ENCODE measurements at places on chromosomes 2 and 18. TPM values are rescaled to one million over a fixed set of nuclear protein-coding genes. Genes with fewer than 3 reads are reported as not detected.

The REG1B gene
- not detected for total RNA-seq

The LDAH gene
- total RNA-seq: 24.5 TPM

The PLEKHH2 gene
- total RNA-seq: 0.51 TPM

- DNase-seq: no peak
Measured at GRCh38 chr2:19137433-19137832, 221.0 kb downstream of the OSR1 start.

The KDM3A gene
- total RNA-seq: 10.3 TPM

DNA sequence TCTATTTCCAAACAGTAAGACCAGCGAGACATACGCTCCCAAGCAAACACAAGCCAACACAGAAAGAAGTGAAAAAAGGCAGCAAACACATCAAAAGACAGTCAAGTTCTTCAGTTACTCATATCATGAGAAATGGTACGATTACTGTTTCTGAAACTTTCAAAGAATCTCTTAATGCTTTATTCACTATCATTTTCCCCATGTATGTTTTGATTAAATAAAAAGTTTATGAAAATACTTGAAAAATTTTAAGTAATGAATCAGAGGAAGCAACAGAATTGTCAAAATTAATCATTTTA is 114.9 kb downstream of the HDAC4 start:
- no peak for DNase-seq

DNA sequence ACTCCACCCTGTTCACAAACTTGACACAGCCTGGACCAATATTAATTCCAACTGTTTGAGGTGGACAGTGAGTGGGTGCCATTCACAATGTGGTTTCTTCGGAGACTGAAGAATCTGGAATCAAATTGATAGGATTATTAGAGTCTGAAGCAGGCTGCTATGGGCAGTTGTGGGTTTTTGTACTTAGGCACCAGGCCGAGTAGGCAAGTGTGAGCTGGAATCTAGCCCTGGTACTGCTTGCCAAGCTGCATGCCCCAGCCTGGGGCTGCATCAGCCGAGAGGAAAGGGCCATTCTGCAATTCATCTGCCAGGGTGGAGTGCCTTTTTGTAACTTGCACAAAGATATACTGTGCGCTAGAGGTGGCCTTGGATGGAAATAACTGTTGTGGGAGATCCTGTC is 654.7 kb upstream of the FANCL start:
- DNase-seq: no peak

DNA sequence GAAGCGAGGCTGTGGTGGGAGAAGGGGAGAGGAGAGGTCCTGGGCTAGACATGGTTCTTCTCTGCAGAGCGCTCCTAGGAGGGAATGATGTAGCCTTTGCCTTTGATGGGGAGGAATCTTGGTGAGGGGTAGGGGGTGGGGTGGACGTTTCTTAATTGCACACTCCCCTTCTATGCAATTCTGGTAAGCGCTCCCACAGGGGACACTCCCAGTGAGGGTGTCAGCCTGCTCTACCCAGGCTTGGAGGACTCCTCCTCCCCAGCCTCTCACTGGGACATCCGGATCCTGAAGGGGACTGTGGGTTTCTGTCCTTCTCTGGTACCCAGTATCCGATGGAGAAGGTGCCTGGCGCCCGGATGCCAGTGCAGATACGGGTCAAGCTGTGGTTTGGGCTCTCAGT is 114.3 kb downstream of the DYSF start:
- no peak for DNase-seq

- no peak for DNase-seq
Measured at GRCh38 chr2:31944828-31945571, 65.8 kb downstream of the MEMO1 start.

GRCh38 chr2:54964816-54965215 is 85.4 kb downstream of the RTN4 start:
- no peak for DNase-seq

The CENPA gene
- total RNA-seq: 27.9 TPM

- no peak for DNase-seq
Measured at GRCh38 chr18:51513517-51513916, 316.0 kb upstream of the MEX3C start.

DNA sequence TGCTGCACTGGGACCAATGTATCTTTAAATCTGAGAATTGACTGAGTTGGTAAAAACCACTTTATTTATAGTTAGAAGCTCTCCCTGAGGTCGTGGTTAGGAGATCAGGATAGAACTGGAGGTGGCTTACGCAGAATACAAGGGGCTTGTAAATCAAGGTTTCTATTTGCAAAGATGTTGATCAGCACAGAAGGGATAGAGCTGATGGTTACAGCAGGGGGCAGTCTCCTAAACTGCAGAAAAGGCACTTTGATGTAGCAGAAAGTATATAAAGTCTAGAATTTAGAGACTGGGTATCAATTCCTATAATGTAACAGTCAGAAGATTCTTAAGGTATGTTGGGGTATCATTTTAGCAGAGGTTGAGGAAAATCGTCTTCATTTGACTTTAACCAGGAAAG is 25.2 kb upstream of the ACVR1 start:
- DNase-seq: no peak

- peak; percentile 75 for DNase-seq
Measured at GRCh38 chr2:205660521-205661124, 21.7 kb upstream of the NRP2 start.

- DNase-seq: peak; percentile 16
Measured at GRCh38 chr2:132937629-132938028, 267.6 kb upstream of the LYPD1 start.

DNA sequence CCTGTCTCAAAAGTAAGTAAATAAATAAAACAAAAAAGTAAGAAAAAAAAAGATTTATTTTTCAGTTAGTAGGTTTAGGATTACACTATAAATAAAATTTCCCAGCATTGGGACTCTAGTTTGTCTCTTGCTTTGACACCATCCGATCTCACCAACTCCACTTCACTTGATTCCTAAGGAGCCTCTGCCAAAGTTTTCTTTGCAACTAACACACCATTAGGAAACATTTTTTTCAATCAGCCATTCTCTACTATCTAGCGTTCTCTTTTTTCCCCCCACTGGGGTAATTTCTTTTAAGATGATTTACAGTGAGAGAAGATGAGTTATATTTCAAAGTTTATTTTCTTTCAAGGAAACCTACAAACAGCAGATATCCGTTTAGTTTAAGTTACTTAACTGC is 10.6 kb upstream of the NEMP2 start:
- DNase-seq: no peak

DNA sequence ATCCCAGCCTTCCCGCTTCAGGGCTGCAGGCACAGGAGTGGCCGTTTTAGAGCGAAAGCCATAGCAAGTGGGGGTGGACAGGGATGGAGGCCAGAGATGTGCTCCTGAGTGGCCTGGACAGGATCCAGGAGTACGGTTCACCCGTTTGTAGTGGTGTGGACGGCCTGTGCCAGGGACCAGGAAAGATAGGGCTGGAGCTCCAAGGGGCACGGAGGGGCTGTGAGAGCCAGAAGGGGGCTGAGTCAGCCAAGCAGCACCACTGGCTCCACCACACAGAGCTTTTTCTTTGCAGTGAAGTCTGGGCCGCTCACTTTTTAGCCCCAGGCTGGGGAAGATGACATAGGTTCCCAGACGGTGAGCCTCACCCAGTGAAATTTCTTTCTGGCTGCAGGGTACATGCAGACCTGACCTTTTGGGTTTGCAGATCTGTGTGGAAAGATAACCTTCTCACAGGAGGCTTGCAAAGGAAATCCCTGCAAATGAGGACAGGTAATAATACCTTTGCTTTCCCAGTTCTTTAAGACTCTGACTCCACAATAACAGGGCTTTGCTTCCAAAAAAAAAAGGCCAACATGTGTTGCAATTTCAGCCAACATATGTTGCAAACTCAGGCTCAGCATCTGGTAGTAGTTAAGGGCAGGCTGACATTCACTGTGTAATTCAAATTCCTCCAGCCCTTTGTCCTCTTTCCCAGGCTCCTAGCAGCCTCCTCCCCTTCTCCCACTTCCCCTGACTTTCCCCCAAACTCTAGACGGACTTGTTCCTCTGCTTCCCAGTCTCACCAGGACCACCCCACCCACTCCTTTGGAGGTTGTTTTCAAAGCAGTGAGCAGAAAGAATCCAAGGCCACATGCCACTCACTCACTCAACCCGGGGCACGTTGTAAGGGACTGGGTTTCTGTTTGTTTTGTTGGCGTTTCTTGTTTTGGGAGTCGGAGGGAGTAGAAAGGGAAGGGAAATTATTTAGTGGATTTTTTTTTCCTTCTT is 20.3 kb upstream of the LAPTM4A start:
- DNase-seq: peak; percentile 87

DNA sequence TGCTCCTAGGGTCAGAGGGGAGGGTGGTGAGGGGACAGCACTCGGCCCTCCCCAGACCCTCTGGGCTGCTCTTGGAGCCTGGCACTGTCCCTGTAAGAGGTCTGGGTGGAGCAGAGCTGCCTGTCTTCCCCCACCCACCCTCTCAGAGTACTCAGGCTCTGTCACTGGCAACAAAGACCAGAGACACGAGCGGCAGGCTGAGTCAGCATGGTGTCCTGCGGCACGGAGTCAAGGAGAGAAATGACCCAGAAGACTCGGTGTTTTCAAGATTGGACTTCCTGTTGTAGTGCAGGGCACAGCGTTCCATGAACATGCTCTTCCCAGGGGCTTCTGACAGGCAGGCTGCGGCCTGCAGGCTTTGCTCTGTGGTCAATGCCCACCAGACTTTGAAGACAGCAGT is 19.9 kb downstream of the SIGLEC15 start:
- no peak for DNase-seq

DNA sequence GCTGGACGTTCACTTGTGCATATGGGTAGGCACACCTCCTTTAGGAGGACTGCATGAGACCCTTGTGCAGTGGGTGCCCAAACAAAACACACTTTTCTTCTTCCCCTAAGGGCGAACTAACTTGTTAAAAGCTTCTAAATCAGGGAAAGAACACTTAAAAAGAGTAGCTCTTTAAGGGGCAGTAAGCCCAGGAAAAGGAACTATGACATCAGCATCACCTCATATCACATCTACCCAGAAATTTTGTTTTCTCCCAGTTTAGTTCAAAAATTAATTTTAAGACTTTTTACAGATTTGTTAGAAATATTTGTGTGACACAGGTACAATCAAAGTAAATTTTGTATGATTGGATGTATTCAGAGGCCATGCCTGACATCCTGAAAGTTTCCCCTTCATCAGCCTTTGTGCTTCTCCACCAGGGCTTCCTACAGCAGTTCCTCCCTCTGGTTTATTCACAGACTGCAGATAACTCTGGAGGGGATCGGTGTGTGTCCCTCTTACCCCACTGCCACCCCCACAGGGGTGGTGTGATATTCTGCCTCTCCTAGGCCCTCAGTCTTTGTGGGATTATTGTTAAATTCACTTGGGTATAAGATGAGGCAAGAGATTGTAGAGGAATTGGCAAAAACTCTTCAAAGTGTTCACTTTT is 27.6 kb downstream of the BCL2L11 start:
- DNase-seq: no peak

The QPCT gene
- total RNA-seq: 42.6 TPM

GRCh38 chr2:60252581-60253150 is 300.8 kb downstream of the BCL11A start:
- DNase-seq: no peak

The MTLN gene
- total RNA-seq: 108 TPM

DNA sequence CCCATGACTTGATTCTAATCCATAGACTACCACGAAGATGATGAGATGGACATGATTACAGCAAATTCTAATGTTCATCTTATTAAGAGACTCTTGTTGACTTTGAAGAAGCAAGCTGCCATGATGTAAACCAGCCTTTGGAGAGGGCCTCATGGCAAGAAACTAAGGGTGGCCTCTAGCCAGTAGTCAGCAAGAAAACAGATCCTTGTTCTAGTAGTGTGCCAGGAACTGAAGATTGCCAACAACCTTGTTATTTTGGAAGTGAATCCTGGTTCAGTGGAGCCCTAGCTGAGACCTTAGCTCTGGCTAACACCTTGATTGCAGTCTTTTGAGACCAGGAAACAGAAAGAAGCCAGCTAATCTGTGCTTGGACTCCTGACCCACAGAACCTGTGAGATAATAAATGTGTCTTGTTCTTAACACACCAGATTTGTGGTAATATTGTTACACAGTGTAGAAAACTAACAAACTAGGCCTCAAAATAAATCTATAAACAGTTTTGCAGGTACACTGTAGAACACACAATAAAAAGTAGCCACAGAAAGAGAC is 10.0 kb downstream of the PHOSPHO2 start:
- no peak for DNase-seq

The APCDD1 gene
- total RNA-seq: 0.23 TPM

DNA sequence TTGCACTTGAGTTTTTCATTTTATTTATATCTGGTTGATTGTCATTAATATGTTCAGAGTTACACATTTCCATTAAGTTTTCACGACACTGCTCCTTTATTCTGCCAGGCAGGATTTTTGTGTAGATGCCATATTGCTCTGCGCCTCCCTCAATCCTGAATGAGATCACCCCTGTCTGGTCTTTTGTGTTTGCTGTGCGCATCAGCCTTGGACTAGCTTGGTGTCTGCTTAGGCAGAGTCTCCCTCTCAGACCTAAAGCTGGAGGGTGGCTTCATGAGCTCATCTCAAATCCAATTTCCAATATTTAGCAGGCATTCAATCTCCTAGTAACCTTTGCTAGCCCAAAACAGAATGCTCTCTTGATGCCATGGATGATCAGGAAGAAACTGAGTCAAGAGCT is 137.4 kb downstream of the SMAD7 start:
- DNase-seq: no peak

DNA sequence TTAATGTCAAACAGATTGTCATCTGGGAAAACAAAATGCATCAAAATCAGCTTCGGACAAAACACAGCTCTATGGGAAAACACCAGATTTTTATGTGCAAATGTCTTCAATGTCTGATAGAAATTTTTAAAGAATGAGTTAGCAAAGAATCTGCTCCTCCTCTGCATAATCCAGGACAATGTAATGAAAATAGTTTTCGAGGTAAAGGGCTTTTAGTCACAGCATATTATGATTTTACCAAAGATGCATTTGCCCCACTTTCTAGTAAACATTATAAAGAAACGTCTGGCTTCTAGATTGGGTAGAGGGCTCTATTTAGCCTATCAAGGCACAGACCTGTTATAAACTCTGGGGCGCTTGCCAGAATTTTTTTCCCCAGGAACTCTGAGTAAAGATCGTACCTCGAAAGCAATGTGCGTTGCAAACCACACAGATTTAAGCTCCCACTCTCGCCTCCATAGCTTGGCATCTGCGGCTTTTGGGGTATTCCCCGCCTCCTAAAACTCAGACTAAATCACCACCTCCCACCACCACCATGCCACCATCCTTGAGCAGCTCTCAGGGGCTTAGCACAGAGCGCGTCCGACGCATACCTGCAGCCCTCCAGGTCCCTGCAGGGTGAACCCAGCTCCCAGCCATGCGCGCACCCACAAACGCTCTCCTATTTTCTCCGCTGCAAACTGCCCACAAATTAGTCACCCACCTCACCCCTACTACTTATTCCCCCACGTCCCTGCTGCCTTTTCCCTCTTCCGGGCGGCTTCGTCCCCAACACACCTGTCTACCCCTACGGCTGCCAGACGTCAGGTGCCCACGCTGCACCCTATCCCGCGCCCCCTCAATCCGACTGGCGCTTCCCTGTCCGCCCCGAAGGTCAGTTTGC is 829 bp downstream of the ACVR1C start:
- DNase-seq: peak; percentile 23

The LIMS4 gene
- 0.24 TPM for total RNA-seq

All from Daoy (cell line).